ENCODE measurements at places on chromosomes 12 and 14.
A peak's percentile ranks its signal among the peaks of the same experiment; 100 is the strongest.

DNA sequence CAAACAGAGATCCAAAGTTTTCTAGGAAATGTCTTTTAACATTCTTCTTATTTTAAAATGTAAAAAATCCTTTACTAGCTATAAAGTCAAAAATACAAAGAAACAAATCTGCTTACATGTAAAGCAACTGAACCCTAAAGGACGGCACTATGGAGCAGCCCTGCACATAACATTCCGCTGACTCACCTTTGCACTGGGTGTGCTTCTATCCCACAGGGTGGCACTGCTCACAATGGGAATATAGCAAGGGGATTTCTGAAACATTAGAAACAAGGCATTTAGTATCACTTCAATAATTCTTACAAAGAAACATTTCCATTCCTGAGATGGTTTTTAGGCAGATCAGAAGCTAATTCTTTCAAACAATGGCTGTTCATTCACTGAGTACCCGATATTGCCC is 94.3 kb downstream of the C12orf42 start:
- DNase-seq = no peak

DNA sequence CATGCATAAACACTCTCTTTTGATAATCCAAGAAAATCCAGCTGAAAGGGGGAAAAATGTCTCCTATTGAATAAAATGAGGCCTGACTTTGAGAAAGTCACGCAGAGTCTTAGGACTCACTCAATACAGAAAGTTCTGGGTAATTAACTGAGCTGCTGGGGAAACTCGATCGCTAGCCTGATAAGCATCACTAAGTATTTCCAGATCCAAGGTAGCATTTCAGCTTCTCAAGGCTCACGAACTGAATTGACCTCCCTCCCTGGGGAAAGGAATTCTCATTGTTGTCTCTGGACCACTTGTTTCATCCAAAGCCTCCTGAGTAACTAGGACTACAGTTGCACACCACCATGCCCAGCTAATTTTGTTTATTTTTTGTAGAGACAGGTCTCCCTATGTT is 13.8 kb upstream of the ANAPC5 start:
- DNase-seq = no peak

GRCh38 chr12:78778339-78778738 is 86.2 kb upstream of the SYT1 start:
- DNase-seq = no peak

GRCh38 chr14:74974364-74975058 is 19.1 kb upstream of the PGF start:
- no peak for DNase-seq

GRCh38 chr12:125201940-125202339 is 136.7 kb downstream of the AACS start:
- no peak for DNase-seq

DNA sequence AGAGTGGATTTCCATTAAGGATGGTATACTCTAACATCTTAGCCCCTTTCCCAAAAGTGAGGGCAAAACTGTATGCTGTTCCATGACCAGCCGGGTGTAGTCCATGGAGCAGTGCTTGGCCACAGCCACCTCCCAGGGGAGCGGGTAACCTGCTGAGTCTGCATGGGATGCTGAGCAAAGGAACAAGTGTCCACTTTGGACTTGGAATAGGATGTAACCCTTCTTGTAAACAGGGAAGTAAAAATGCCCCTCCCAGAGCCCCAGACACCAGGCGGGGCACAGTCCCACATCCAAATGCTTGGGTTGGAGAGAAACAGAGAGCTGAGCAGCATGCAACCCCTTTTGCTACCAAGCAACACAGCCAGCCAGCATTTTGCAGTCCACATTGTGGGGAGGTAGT is 65.6 kb downstream of the ACTN1 start:
- DNase-seq = no peak

DNA sequence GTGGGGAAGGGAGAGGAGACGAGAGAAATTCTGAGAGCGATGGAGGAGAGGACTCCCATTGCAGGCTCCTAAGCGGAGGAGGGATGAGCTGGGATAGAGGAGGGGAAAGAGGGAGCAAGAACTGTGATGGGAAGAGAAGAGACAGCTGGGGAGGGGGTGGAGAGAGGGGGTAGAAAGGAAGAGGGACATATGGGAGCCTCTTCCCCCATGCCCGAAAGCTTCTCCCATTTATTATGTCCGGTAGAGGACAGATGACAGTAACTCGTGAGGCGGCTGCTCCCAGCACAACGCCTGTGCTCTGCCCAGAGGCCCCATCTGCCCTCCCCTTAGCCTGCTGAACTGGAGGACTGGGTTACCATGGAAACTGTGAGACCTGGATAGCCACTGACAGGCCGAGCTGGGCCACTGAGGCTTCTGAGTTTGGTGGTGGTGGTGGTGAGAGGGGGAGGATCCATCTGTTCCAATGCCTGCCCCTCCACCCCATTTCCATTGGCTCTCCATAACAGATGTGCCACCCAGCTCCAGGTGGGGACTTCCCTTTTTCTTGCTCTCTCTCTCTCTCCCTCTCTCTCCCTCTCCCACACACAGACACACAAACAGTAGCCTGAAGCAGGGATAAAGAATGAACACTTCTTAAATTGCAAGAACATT is 8.3 kb downstream of the CPNE6 start:
- no peak for DNase-seq

- no peak for DNase-seq
These were observed 7.9 kb upstream of the DIO3 start for GRCh38 chr14:101553393-101553792.

DNA sequence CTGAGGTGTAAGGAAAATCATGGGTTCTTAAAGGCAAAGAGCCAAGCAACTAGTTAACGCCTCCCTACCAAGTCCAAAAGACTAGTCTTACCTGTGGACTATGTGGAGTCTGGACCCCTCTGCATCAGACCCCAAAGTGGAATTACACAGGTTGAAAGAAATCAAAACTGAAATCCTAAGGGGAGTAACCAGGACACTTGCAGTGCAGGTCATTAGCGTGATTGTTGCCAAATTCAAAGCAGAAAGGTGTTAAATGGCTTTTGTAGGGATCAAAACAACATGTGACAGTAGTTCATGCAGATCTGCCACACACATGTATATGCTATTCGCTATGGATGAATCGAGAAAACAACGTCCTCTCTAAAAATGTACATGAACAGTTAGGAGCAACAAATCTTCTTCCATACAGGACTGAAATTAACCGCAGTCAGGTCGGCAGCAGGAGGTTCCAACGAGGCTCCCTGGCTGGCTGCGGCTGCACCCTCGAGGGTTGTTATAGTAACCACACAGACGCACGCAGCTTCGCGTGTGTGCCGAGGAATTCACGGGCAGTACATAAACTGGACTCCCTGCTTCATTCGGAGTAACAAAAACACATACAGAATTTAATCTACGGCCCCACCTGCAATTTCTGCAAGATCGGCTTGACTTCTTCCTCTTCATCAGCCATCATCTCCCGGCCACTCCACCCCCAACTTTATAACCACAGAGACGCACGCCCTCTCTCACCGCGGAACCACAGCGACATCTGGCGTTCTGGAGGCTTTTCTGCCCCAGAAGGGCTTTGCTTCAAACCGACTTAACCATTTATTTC is at the start of gene TTC5:
TTC5 (minus strand) TSS at position 687 of the 814 bp plus-strand sequence; CDS start at position 673, 14 bp downstream.
- DNase-seq = peak; percentile 83

GRCh38 chr14:98984719-98985041 is 287.3 kb downstream of the BCL11B start:
- DNase-seq = no peak

GRCh38 chr14:22500525-22500924 is 88.5 kb downstream of the DAD1 start:
- DNase-seq = no peak

DNA sequence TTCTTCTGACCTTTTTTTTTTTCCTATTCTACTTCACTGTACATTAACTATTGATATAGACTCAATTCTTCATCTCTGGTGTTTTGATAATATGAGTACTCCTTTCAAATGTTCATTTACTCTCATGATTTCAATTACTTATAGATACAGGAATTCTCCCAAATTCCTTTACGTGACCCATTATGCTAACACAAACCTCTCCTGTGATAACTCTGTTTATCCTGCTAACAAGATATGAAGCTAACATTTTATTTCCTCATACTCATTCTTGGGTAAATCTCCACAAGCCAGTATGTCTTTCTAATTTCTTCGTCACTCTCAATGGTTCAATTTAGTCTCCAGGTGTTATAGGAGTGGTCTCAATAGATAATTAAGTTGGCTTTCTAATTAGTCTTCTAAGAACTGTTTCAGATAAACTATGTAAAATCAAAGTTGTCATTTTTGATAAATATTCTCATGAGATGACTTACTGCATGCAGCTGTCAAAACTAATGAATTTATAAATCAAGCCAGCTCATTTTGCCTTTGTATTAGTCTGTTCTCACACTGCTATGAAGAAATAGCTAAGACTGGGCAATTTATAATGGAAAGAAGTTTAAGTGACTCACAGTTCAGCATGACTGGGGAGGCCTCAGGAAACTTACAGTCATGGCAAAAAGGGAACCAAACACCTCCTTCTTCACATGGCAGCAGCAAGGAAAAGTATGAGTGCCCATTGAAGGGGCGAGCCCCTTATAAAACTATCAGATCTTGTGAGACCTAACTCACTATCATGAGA is 130.6 kb upstream of the MYF6 start:
- no peak for DNase-seq

Data from NCI-H1092 (cell line).